ENCODE measurements at places on chromosomes 7 and 10.

DNA sequence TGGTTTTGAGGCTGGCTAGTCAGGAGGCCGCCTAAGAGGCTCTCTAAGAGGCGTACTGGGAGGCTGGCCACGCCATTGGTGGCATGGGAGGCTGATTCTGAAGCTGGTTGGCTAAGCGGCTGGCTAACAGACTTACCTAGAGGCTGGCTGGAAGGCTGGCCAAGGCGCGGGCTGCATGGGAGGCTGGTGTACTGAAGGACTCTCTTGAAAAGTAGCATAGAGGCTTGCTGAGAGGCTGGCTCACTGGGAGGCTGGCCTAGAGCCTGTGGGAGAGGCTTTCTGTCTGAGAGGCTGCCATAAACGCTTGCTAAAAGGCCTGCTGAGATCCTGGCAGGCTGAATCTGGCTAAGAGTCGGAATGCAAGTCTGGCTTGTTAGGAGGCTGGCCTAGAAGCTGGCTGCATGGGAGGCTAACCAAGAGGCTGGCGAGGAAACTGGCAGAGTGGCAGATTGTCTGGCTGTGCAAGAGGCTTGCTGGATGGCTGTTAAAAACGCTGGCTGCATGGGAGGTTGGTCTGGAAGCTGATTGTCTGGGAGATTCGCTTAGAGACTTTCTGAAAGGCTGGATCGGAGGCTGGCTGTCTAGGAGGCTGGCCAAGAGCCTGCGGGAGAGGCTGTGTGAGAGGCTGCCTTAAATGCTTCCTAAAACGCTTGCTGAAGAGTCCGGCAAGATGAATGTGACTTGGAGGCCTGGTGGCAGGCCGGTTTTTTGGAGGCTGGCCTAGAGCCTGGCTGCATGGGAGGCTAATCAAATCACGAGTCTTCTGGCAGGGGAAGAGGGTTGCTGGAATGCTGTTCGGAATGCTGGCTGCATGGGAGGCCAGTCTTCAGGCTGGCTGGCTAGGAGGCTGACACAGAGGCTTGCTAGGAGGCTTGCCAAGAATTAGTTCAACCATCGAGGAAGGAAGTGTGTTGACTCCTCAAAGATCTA, 134.2 kb downstream of the OR13A1 start:
- no peak for DNase-seq

DNA sequence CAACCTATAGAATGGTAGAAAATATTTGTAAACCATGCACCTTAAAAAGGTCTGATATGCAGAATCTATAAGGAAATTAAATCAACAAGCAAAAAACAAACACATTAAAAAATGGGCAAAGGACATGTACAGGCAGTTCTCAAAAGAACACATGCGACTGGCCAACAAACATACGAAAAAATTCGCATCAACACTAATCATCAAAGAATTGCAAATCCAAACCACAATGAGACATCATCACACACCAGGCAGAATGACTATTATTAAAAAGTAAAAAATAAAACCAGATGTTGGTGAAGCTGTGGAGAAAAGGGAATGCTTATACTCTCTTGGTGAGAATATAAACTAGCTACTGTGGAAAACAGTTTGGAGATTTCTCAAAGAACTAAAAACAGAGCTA, 33.2 kb downstream of the TMEM229A start:
- DNase-seq = no peak

GRCh38 chr7:2493205-2494164, 17.3 kb upstream of the GRIFIN start:
- no peak for DNase-seq

DNA sequence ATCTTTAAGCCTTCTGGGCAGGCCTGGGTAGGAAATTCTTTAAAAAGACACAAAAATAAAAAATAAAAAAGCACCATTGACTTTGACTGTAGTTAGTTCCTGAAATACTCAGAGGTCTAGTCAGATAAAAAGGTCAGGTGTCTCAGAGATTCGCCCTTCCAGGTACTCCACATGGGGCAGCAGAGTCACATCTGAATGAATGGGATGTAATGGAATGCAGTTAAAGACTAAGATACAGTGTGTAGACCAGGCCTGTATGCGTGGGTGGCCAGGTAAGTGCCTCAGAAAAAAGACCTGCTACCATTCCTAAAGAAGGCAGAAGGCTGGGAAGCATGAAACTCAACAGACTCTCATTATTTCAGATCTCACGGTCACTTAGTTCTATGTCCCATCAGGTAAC, 68.6 kb upstream of the SEM1 start:
- no peak for DNase-seq

- no peak for DNase-seq
These were observed 97.7 kb upstream of the FEZF1 start for GRCh38 chr7:122402235-122402634.

GRCh38 chr10:115761166-115761565, 511.8 kb downstream of the GFRA1 start:
- no peak for DNase-seq

GRCh38 chr10:11638055-11638698, 26.7 kb upstream of the USP6NL start:
- no peak for DNase-seq

GRCh38 chr7:92614660-92615174, 24.5 kb upstream of the FAM133B start:
- DNase-seq = no peak

DNA sequence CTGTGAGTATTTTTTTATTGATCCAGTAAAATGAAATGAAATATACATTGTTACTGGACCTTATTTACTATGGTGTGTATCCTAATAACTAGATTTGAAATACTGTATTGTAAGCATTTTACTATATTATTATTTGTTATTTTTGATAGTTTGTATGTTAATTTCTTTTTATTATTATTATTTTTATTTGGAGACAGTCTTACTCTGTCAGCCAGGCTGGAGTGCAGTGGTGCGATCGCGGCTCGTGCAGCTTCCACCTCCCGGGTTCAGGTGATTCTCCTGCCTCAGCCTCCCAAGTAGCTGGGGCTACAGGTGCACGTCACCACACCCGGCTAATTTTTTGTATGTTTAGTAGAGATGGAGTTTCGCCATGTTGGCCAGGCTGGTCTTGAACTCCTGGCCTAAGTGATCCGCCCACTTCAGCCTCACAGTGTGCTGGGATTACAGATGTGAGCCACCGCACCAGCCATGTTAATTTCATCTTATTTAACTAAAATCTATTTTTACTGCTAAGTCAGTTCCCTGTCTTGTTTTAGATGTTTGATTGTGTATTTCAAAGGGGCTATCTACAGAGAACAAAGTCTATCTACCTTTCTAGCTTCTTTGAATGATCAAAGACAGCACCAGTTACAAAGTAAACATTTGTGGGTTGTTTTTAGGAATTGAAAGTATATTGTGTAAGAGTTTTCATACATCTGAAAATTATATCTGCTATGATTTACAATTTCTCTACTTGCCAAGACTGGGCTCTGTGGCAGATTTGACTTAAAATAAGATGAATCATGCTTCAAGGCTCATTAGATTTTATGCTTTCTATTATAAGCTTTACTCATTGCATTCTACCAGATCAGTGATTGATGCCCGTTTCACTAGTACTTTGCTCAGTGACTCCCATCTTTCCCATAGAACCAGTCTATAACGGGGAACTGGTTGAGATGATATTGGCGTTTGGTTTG, 41.6 kb downstream of the CDC123 start:
- no peak for DNase-seq

GRCh38 chr7:41047789-41048191, 655.1 kb downstream of the INHBA start:
- no peak for DNase-seq

GRCh38 chr7:45026984-45027773, 27.2 kb downstream of the CCM2 start:
- DNase-seq = no peak

- no peak for DNase-seq
These were observed 115.7 kb downstream of the ICA1 start for GRCh38 chr7:8146106-8146787.

DNA sequence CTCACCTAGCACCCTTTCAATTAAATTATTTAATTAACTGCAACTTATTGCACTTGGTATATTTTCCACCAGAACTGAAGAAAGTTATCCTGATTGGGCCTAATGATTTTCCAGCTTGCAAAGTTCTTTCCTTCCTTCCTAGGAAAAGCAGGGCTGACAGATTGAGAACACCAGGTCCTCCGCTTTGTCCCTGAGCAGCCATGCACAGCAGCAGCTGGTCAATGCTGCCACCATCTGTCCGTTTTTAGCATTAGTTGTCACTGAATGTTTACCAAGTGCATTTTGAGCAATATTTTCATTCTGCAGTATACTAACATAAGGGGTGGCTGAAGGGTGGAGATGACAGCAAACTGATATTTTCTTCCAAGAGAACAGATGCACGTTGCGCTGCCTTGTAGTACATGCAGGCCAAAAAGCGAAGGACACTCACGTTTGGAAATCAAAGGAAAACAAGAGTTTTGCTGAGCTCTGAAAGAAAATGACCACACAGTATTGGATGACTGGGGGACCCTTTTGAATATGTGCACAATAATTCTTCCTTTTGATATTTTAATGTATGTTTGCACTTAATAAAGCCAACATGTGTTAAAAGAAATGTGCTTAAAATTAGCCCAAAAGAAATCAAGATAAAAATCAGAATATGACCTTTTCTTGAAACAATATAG, 248.8 kb upstream of the PTN start:
- DNase-seq = no peak

GRCh38 chr10:90437452-90437851, 420.4 kb downstream of the HTR7 start:
- no peak for DNase-seq

- no peak for DNase-seq
These were observed 29.9 kb downstream of the XPNPEP1 start for GRCh38 chr10:109893386-109893785.

GRCh38 chr7:117270371-117270770, 52.5 kb downstream of the WNT2 start:
- no peak for DNase-seq

DNA sequence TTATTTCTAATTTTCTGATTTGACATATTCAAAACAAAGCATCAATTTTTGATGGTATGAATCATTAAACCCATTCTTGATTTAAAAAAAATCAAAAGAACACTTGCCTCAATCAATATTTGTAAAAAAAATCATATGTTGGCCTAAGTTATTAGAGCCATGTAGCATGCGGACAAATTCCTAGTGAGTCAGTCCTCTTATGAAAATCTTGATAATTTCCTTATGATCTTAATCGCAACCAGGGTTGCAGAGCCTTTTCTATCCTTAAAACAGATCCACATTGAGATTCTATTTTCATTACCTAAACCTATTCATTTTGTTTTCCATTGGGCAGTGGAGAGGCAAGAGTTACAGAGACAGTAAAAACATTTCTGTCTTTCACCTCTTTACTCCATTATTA, 203.2 kb downstream of the ARL4A start:
- DNase-seq = no peak

DNA sequence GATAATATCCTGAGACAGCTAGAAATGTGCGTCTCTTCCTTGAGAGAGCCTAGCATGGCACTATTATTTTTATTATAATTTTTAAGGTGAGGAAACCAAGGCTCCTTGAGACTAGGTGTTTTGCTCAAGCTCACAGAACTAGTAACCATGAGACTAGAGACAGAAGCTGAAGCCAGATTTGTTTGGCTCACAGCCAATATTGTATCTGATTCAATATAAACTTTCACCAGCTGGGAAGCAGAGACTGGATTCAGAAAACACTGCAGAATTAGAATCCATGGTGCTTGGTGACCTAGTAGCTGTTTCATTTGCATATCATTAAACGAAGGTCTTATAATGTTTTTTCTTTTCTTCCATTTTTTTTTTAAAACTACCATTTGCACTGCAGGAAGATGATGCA, 64.4 kb downstream of the DNAJB9 start:
- DNase-seq = no peak

- no peak for DNase-seq
These were observed 1101.1 kb downstream of the SORCS3 start for GRCh38 chr10:105742184-105742583.

DNA sequence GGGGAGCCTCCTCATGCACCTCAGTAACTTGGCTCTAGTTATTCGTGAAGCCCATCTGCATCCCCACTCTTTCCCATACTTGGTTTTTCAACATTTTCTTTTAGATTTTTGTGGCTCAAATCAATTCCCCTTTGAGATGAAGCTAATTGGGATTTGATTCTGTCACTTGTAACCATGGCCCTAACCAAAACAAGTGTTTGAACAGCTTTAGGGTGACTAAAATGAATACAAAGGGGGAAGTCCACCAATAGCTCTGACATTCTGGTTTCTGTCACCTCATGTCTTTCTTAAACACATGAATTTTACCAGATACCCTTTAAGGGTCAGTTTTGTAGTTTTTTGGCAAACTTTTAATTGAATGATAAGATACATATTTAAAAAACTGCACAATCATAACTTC, 87.0 kb downstream of the PCGF5 start:
- DNase-seq = no peak

GRCh38 chr7:102304668-102305067, 18.0 kb downstream of the SH2B2 start:
- no peak for DNase-seq

DNA sequence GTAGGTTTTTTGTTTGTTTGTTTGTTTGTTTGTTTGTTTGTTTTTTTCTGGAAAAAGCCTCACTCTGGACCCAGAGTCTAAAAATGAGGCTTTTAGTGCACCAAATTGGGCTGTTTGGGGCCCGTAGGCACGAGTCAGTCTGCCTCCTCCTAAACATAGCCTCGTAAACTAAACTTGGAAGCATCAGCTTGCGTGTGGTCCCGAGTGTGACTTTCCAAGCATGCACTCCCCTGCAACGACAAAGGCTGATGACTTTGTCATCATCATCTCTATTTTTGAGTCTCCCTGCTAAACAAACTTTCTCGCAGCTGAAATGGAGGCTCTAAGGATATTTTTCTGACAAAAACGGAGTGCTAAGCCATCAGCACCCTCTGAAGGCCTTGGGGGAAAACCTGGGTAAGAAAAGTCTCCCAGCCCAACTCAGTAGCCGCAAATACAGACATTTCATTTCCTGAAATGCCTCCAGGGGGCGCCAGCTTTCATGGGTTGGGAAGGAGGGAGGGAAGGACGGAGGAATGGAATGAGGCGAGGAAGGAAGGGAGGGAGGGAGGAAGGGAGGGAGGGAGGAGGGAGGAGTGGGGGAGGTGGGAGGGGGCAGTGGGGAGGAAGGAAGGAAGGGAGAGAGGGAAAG, 245.9 kb downstream of the KCNMA1 start:
- no peak for DNase-seq

Measured in stimulated activated CD4-positive, alpha-beta T cell treated with anti-CD3 and anti-CD28 coated beads, Interleukin-1b, Interleukin-23, amount 100 ng/mL, for 1 hour (primary cell).